ENCODE measurements at places on chromosomes 2 and 18. TPM values are rescaled to one million over a fixed set of nuclear protein-coding genes. Genes with fewer than 3 reads are reported as not detected.

The MATN3 gene
- total RNA-seq = 3.4 TPM

The NEU4 gene
- total RNA-seq = not detected

The DSC2 gene
- not detected for total RNA-seq

The ZNF532 gene
- 70.1 TPM for total RNA-seq

The RABL2A gene
- 10.8 TPM for total RNA-seq

The ZSWIM2 gene
- total RNA-seq = not detected

The HJURP gene
- total RNA-seq = 42.4 TPM

The WDCP gene
- 15.9 TPM for total RNA-seq

The SERPINB3 gene
- not detected for total RNA-seq

The DTNA gene
- 15.3 TPM for total RNA-seq

The CHN1 gene
- 29.0 TPM for total RNA-seq

The RAB6D gene
- total RNA-seq = not detected

The CENPO gene
- 42.2 TPM for total RNA-seq

The MRO gene
- total RNA-seq = not detected

The GPR45 gene
- total RNA-seq = not detected

The FIGN gene
- 6.6 TPM for total RNA-seq

The SCYGR4 gene
- total RNA-seq = not detected

The RNF181 gene
- 133 TPM for total RNA-seq

The MYOM1 gene
- not detected for total RNA-seq

The IL36G gene
- not detected for total RNA-seq

The NAT8 gene
- total RNA-seq = not detected

The NT5DC4 gene
- total RNA-seq = not detected

The HPCAL1 gene
- total RNA-seq = 77.4 TPM

The LBX2 gene
- total RNA-seq = 3.8 TPM

The ABCB11 gene
- total RNA-seq = 0.44 TPM

The PROC gene
- total RNA-seq = not detected

The ANKRD29 gene
- total RNA-seq = 2.6 TPM

The LONRF2 gene
- not detected for total RNA-seq

The PRKAG3 gene
- total RNA-seq = not detected

The DSG4 gene
- not detected for total RNA-seq

The NETO1 gene
- total RNA-seq = not detected

The NOL4 gene
- total RNA-seq = not detected

The UCN gene
- not detected for total RNA-seq

The SERPINB10 gene
- total RNA-seq = not detected

The CTAGE1 gene
- total RNA-seq = not detected

The KLHL14 gene
- total RNA-seq = not detected

The RTKN gene
- total RNA-seq = 20.0 TPM

The FN1 gene
- 3,760 TPM for total RNA-seq

The NPHP1 gene
- 6.1 TPM for total RNA-seq

The SCN7A gene
- not detected for total RNA-seq

The IL1F10 gene
- total RNA-seq = not detected

The CYP26B1 gene
- 1.1 TPM for total RNA-seq

The PTMA gene
- total RNA-seq = 1,488 TPM

The SCLY gene
- 28.6 TPM for total RNA-seq

The TXNDC9 gene
- total RNA-seq = 48.7 TPM

The DES gene
- not detected for total RNA-seq

The UGT1A8 gene
- total RNA-seq = not detected

Measured in endothelial cell of umbilical vein (primary cell).